ENCODE measurements at places on chromosomes 2 and 18.

- no peak for DNase-seq
Observed at GRCh38 chr2:29770846-29771245, 150.5 kb downstream of the ALK start.

DNA sequence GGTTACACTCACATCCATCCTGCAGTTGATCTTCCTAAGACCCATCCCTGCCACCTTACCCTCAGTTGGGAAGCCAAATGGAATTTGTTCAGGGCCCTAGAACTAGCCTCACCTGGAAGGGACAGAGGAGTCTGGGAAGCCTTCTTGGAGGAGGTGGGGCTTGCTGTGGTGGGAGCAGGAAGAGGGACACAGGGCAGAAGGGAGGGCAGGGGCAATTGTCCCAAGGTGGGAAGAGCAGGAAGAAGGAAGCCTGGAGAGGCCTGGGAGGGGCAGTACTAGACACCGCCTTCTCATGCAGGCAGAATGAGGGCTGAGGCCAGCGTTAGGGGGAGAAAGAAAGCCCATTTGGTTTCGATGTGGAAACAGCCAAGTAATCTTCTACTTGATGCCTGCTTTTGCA is 34.1 kb upstream of the ASPRV1 start:
- DNase-seq, result no peak

GRCh38 chr2:397926-398325 is 110.0 kb upstream of the ALKAL2 start:
- DNase-seq, result no peak

DNA sequence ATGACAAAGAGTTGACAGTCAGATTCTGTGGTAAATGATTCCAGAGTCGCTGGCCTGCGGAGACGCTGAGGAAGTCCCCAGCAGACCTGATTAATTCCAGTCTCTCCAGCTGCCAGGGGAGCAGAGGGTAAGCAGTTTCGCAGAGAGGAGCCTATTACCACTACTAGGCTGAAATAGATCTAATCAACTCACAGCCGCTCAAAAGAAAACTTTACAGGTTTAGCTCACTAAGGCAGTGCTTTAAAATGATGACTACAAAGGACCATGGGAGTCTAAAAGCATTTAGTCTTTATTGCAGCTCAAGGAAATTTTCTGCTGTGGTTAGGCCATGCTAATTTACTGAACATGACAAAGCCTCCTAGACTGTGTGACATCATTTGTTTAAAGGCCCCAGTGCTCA is 445.6 kb upstream of the POU3F3 start:
- DNase-seq, result no peak

- no peak for DNase-seq
Observed at GRCh38 chr2:71777946-71778345, 324.6 kb downstream of the DYSF start.
